ENCODE measurements at places on chromosomes 3 and 15. TPM values are rescaled to one million over a fixed set of nuclear protein-coding genes. Genes with fewer than 3 reads are reported as not detected.

GRCh38 chr3:128312271-128312670 lies 154.4 kb downstream of the DNAJB8 start:
- no peaks in the 10 kb centered on the region for H3K36me3 ChIP-seq
- no peaks in the 10 kb centered on the region for H3K27me3 ChIP-seq
- H3K4me3 ChIP-seq: no peak overlapping the region
- H3K27ac ChIP-seq: no peak overlapping the region
- H3K4me1 ChIP-seq: no peaks in the 10 kb centered on the region

- peaks cover 56% of the 10 kb centered on the region for H3K4me1 ChIP-seq
- DNase-seq: peak; percentile 88
- H3K27ac ChIP-seq: peak overlapping the region; percentile 91
- peak overlapping the region; percentile 34 for H3K4me3 ChIP-seq
- no peaks in the 10 kb centered on the region for H3K27me3 ChIP-seq
- peaks cover 17% of the 10 kb centered on the region for H3K36me3 ChIP-seq
Measured at GRCh38 chr3:45011756-45012508, 14.2 kb upstream of the CLEC3B start.

GRCh38 chr3:156516961-156517360 lies 38.0 kb downstream of the SSR3 start:
- no peaks in the 10 kb centered on the region for H3K36me3 ChIP-seq
- H3K27ac ChIP-seq: no peak overlapping the region
- H3K4me3 ChIP-seq: no peak overlapping the region
- H3K4me1 ChIP-seq: peaks cover 8% of the 10 kb centered on the region
- DNase-seq: no peak
- no peaks in the 10 kb centered on the region for H3K27me3 ChIP-seq

DNA sequence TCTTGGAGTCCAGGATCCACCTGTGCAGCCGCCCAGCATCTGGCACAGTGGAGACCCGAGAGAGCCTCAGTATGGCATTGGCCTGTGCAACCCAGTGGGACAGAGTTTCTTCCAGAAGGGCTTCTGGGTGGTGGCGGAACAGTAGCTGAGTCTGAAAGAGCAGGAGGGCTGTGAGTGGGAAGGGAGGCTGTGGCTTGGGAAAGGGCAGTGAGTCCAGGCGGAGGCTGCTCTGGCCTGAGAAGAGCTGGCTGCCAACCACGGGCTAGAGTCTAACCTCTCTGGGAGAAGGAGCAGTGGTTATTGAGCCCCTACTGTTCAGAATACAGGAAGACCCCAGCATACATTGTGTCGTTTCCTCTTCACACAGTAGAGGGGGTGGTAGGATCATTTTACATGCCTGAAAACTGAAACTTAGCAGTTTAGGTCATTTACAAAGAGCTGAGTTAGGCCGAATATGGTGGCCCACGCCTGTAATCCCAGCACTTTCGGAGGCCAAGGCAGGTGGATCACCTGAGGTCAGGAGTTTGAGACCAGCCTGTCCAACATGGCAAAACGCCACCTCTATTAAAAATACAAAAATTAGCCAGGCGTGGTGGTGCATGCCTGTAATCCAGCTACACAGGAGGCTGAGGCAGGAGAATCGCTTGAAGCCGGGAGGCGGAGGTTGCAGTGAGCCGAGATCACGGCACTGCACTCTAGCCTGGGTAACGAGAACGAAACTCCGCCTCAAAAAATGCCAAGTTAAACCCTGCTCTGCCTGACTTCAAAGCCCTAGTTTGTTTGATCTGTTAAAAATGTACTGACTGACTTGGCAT lies 3.2 kb downstream of the AEN start:
- peaks cover 33% of the 10 kb centered on the region for H3K4me1 ChIP-seq
- no peaks in the 10 kb centered on the region for H3K27me3 ChIP-seq
- H3K27ac ChIP-seq: peak overlapping the region; percentile 99
- peaks cover 50% of the 10 kb centered on the region for H3K36me3 ChIP-seq
- no peak for DNase-seq
- H3K4me3 ChIP-seq: peak overlapping the region; percentile 14

GRCh38 chr3:101549473-101549872 lies 12.2 kb upstream of the TRMT10C start:
- H3K36me3 ChIP-seq: no peaks in the 10 kb centered on the region
- no peak for DNase-seq

DNA sequence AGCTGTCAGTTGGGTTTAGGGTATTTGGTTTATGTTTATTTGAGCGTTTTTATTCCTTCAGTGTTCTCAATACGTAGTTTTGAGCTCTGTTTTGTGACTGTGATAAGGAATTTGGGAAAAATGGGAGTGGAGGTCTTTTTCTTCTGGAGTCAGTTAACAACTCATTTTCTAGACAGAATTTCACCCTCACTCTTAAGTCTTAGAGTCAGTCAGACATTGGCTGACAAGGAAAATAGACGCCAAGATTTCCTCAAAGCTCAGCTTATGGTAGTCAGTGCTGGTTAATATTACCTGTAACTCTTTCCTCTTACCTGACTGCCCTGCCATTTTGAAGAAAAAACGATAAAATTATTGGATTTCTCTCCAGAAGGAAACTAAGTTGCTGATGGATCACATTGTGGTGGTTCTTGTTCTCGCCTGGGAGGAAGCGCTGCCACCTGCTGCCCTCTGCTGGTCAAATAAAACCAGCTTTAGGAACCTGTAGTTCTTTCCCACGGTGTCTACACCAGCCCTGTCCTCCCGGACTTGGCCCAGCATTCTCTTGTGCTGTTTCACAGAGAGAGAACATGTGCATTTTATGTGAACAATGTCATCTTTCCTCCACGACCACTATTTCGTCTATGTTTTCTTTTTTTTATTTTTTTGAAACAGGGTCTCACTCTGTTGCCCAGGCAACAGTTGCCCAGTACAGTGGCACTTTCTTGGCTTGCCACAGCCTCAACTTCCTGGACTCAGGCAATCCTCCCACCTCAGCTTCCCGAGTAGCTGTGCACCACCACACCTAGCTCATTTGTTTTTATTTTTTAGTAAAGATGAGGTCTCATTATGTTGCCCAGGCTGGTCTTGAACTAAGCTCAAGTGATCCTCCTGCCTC lies 41.4 kb upstream of the UMPS start:
- no peaks in the 10 kb centered on the region for H3K36me3 ChIP-seq
- no peak overlapping the region for H3K27ac ChIP-seq
- H3K4me1 ChIP-seq: peaks cover 17% of the 10 kb centered on the region
- DNase-seq: peak; percentile 92
- H3K4me3 ChIP-seq: no peak overlapping the region
- no peaks in the 10 kb centered on the region for H3K27me3 ChIP-seq

DNA sequence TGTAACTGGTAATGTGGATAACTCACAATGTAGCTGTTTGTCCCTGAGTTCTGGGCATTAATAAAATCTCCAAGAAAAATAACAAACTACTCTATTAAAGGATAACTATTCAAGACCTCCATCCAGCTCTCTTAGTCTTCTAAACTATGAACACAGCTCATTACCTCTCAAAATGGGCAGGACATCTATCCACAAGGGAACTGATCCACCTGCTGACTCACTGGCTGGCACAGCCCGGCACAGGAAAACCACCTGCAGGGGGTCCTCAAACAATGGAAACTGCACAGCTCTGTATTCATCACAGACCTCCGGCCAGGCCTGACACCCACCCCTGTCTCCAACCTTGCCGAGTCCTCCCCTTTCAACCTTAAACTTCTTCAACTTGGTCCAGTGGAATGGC lies 255.4 kb downstream of the TJP1 start:
- H3K36me3 ChIP-seq: no peaks in the 10 kb centered on the region
- H3K4me1 ChIP-seq: no peaks in the 10 kb centered on the region
- H3K27me3 ChIP-seq: peaks cover 42% of the 10 kb centered on the region
- H3K27ac ChIP-seq: no peak overlapping the region

Gene NECTIN3
- 52.5 TPM for total RNA-seq

GRCh38 chr3:181722156-181722555 lies 10.4 kb downstream of the SOX2 start:
- no peaks in the 10 kb centered on the region for H3K36me3 ChIP-seq
- no peak overlapping the region for H3K27ac ChIP-seq
- H3K27me3 ChIP-seq: peaks cover 94% of the 10 kb centered on the region

DNA sequence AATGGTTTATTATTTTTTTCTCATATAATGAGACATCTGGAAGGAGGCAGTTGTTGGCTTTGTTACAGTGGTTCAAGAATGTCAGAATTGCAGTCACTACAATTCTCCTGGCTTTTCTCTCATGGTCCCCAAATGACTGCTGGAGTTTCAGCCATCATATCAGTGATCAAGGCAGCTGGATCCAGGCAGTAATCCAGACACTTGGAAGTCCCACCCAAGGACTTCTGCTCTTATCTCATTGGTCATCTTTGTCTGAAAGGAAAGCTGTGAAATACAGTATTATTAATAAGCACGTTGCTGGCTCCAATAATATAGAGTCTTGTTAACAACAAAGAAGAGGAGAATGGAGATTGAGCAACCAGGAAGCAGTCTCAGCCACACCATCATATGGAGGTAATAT lies 22.9 kb upstream of the MED12L start:
- H3K4me1 ChIP-seq: no peaks in the 10 kb centered on the region
- no peaks in the 10 kb centered on the region for H3K36me3 ChIP-seq
- H3K27ac ChIP-seq: no peak overlapping the region
- DNase-seq: no peak
- H3K4me3 ChIP-seq: no peak overlapping the region

Gene PARP9
- 29.2 TPM for total RNA-seq

DNA sequence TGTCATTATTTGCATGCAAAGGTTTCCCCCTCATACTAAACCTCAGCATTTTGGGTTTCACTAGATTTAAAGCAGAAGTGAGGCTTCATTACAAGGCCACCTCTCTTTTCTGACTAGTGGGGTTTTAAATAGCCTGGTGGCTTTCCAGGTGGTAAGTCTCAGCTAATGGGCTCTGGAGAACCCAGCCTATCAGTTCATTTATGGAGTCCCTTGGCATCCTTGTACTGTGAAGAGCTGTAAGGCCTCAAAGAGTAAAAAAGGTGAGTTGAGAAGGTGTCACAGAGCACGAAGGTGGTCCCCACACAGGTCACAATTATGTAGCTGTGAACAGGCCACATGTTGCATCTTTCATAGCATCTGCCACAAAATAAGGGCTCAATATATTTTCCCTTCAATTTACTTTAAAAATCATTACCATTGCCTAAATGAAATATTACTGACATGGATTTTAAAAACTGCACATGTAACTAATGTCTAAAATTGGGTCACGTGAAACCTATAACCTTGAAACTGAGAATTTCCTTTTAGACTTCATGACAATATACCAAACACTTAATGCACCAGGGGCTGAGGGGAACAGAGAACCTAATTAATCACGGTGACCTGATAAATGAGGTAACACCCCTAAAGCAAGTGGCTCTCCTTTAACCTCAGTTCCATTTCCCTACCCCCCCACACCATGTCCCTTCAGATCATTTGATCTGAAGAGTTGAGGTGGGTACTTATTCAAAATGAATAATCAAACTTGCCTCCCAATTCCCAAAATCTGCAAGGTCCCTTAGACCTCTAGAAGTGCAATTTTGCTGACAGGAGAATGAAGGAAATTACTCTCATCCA lies 1.3 kb downstream of the NGLY1 start:
- peaks cover 14% of the 10 kb centered on the region for H3K4me1 ChIP-seq
- DNase-seq: no peak
- H3K4me3 ChIP-seq: peak overlapping the region; percentile 88
- peak overlapping the region; percentile 70 for H3K27ac ChIP-seq
- H3K27me3 ChIP-seq: no peaks in the 10 kb centered on the region
- no peaks in the 10 kb centered on the region for H3K36me3 ChIP-seq

- H3K27me3 ChIP-seq: no peaks in the 10 kb centered on the region
- H3K36me3 ChIP-seq: no peaks in the 10 kb centered on the region
- no peak overlapping the region for H3K27ac ChIP-seq
- no peaks in the 10 kb centered on the region for H3K4me1 ChIP-seq
- DNase-seq: no peak
Measured at GRCh38 chr3:150140614-150141321, 170.1 kb upstream of the PFN2 start.

DNA sequence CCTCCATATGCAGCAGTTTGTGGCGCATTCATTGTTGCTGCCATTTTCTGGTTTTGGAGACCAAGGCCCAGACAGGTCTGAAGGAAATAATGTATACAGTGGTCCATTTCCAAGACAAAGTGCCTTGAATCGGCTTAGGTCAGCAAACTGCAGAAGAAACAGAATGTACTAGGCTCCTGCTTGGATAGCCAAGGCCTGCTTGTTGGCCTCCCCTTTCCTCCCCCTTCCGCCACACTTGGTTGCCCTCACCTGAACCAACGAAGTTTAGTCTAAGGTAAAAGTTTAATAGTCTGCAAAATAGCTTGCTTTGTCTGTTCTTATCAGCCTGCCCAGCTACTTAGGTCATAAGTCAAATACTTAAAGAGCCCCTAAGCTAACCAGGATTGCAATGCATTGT lies 12.0 kb upstream of the RTP3 start:
- H3K4me1 ChIP-seq: peaks cover 27% of the 10 kb centered on the region
- H3K36me3 ChIP-seq: no peaks in the 10 kb centered on the region
- no peak overlapping the region for H3K4me3 ChIP-seq
- no peak overlapping the region for H3K27ac ChIP-seq

GRCh38 chr3:58658508-58658907 lies 8.1 kb downstream of the FAM3D start:
- H3K27me3 ChIP-seq: no peaks in the 10 kb centered on the region
- H3K4me1 ChIP-seq: no peaks in the 10 kb centered on the region
- DNase-seq: peak; percentile 69
- H3K36me3 ChIP-seq: no peaks in the 10 kb centered on the region
- no peak overlapping the region for H3K27ac ChIP-seq

Gene EAF1
- 22.7 TPM for total RNA-seq

Gene SUSD5
- 11.2 TPM for total RNA-seq

DNA sequence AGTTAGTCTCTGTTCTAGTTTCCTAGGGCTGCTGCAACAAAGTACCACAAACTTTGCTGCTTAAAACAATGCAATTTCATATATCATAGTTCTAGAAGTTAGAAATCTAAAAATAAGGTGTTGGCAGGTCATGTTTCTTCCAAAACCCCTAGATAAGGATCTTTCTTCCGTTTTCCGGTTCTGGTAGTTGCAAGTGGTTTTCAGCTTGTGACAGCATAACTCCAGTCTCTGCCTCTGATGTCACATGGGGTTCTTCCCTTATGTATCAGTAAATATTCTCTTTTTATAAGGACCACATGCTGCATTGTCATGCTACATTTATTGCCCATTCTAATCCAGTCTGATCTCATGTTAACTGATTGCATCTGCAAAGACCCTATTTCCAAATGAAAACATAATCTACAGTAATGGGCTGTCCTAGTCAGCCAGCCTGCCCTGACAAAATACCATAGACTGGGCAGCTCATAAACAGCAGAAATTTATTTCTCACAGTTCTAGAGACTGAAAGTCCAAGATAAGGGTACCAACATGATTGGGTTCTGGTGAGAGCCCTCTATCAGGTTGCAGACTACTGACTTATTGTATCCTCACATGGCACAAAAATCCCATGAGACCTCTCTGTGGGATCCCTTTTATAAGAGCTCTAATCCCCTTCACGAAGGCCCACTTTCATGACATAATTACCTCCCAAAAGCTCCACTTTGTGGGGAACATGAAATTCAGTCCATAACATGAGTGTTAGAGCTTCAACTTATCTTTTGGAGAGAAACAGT lies 642.0 kb upstream of the NAALADL2 start:
- no peaks in the 10 kb centered on the region for H3K27me3 ChIP-seq
- DNase-seq: no peak
- no peak overlapping the region for H3K27ac ChIP-seq
- H3K36me3 ChIP-seq: no peaks in the 10 kb centered on the region

Gene DZIP1L
- 42.3 TPM for total RNA-seq

- DNase-seq: no peak
- no peak overlapping the region for H3K27ac ChIP-seq
- peaks cover 7% of the 10 kb centered on the region for H3K4me1 ChIP-seq
- H3K27me3 ChIP-seq: no peaks in the 10 kb centered on the region
Measured at GRCh38 chr15:77336006-77336405, 83.9 kb downstream of the PEAK1 start.

- H3K4me3 ChIP-seq: no peak overlapping the region
- H3K4me1 ChIP-seq: no peaks in the 10 kb centered on the region
Measured at GRCh38 chr3:108352176-108352575, 55.8 kb downstream of the HHLA2 start.

All from osteoblast (primary cell).